M059J (cell line): ENCODE measurements at places on chromosomes 7 and 10.

DNA sequence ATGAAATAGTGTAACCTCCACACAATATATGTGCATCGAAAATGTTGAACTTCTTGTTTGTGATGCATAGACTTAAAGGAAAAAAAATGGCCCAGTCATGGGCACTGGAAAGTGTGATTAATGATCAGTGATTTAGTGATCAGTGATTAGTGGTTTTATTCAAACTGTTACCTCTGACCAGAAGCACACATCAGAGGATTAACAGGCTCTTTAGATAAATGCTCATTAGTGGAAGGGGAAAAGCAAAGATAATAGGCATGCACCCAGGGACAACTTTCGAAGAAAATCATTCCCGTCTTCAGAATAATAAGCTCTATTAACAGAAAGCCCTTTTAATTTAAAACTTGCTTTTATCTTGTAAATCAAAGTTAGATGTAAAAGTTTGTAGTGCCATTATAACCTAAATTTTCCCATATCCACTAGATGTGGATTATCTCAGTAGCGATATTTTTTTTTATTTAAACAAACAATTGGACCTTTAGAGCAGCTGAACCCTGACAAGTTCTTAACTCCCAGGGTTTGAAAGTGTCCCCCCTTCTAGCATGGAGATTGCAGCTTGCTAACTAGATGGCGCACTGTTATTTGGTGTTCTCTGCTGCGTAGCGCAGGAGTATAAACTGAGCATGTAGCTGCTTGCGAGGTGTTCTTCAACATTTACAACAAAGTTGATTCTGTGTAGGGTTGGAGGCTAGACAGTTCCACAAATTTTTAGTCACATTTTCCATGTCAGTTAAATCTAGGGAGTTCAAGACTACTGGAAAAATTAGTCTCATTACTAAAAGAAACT, at the start of gene CREB5:
Gene CREB5 (plus strand): TSS at position 643 of the 787 bp plus-strand sequence. CDS start 397 bp downstream, outside the sequence.
- DNase-seq, result no peak

DNA sequence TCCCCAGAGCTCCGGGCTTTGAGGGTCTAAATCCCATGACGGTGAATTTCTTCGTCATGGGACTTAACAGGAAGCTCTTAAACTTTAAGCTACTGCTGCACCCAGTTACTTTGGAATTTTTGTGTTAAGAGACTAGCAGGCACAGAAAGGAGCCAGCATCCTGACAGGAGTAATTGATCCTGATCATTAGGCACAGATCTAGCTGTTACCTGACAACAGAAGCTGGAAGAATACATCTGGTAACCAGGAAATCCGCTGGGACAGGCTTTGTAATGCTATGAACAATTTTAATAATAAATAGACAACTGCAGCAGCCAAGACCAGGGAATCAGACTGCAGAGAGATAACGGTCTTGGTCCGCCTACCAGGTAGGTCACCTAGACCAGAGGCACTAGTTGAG, 210.9 kb downstream of the DGKI start:
- no peak for DNase-seq

- no peak for DNase-seq
Measured at GRCh38 chr7:74371381-74372341, 82.0 kb upstream of the GTF2IRD1 start.

DNA sequence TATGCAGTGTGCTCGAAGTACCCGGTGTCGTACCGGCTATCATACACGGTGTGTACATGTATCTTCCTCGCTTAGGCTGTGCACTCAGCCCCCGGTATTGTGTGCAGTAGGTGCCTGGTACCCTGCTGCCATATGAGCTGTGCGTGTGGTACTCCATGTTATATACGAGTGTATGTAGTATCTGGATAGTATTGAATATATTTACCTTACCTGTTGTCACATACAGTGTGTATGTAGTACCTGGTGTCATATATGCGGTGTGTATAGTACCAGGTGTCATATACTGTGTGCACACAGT, 1.2 kb downstream of the ZMYND11 start:
- DNase-seq, result no peak

GRCh38 chr10:117136391-117136975, 1.6 kb downstream of the VAX1 start:
- no peak for DNase-seq

DNA sequence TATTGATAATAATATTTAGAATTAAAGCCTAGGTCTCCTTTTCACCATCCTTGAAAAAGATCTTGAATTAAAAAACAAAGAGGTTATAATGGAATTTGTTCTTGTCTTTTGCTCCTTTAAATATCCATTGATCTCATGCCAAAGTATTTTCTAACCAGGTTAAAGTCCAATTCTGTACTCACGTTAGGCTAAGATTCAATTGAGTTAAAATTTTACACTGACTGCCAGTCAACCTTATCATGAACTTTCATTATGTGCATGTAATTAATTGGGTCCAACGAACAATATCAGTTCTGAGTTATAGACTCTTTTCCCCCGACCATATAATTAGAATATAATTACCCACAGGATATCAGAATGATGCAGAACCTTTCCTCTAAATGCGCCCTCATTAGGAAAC, 266.6 kb downstream of the DGKB start:
- no peak for DNase-seq

GRCh38 chr7:130134106-130134636, 63.8 kb downstream of the KLHDC10 start:
- DNase-seq, result no peak

DNA sequence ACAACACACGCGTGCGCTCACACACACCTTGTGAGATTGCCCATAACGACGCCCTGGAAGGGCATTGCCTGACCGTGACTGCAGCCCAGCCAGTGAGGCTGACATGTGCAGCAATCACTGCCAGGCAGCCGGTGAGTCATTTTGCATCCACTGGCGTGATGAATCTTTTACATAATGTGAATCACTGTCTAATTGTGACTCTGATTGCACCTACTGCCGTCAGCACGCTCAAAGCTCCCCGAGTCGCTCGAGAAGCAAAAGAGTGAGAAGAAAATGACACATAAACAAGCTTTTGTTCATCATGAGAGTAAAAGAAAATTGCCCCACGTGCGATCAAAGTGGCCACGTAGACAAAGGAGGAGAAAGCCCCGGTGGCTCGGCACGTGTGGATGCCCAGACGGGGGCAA, 117.4 kb upstream of the PFKP start:
- peak; percentile 81 for DNase-seq

DNA sequence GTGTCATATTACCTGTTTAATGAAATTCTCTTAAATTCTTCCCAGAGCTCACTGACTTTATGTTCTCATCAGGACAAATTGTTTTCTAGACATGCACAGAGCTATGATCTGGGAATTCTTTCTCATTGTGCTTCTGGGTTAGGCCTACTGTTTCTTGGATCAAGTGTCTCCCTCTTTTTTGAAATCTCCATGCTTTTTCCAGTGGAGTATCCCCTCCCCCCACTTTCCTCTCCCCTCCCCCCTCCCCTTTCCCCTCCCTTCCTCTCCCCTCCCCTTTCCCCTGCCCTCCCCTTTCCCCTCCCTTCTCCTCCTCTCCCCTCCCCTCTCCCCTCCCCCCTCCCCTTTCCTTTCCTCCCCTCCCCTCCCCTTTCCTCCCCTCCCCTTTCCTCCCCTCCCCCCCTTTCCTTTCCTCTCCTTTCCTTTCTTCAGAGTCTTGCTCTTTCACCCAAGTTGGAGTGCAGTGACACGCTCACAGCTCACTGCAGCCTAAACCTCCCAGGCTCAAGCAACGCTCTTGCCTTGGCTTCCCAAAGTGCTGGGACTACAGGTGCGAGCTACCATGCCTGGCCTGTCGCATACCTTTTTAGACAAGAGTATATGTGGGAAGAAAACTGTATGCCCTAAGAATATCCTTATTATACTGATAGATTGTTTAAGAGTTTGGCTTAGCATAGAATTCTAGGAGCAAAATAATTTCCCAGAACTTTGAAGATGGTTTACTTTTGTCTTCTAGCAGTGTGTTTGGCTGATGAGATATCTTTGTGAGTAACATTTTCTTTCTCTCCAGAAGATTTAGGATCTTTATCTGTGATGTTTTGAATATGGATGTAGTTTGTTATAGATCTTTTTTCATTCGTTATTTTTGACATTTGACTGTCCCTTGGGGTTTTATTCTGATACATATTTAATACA, 2.5 kb downstream of the DYNC2I1 start:
- DNase-seq, result no peak

- no peak for DNase-seq
Measured at GRCh38 chr10:13118784-13119410, 18.9 kb downstream of the OPTN start.

GRCh38 chr7:112515989-112516388, 35.2 kb downstream of the LSMEM1 start:
- DNase-seq, result no peak

GRCh38 chr10:66999762-67000545, 74.1 kb downstream of the LRRTM3 start:
- DNase-seq, result no peak
